ENCODE measurements at places on chromosomes 7 and 10.

DNA sequence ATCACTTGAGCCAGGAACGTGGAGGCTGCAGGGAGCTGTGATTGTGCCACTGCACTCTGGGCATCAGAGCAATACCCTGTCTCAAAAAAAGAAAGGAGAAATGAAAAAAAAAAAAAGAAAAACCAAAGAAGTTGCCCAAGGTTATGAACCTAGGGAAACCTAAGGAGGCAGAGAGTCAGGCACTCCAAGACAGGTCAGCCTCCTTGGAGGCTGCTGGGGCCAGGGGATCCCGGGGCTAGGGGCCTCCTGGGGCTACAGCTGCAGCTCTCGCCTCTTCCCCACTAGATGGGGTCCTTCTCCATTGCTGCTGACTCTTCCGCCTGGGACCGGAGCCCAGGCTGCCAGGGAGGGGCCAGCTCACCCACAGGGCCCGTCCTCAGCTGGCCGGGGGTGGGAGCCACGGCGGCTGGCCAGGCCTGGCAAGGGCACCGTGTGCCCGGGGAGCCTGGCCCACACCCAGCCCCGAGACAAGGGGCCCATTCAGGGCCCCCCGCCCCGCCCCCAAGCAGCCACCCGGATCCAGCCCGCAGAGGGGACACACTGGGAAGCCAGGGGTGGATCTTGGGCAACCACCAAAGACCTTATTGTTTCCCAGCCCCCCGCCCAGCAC, 1.7 kb upstream of the SPACDR start:
- DNase-seq: peak; percentile 86

GRCh38 chr10:47311932-47312662, 10.2 kb upstream of the GDF2 start:
- peak; percentile 40 for DNase-seq

- DNase-seq: no peak
Measured at GRCh38 chr10:32084185-32084851, 28.1 kb upstream of the KIF5B start.

GRCh38 chr10:43076311-43076875, 476 bp upstream of the RET start:
- DNase-seq: peak; percentile 11

DNA sequence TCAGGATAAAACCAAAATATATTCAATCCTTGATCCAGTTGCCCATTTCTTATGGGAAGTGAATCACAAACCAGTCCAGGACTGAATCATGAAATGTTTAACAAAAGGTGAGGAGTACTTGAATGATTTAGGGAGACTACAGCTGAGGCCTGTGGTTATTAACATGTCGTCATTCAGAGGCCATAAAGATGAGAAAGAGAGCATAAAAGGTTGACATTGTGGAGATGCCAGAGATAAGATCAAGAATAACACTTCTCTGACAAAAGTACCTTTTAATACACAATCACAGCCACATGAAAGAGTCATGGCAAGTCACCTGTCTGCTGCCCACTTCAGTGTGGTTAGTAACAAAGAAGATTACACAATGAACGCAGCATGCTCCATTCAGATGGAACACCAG, 1195.7 kb upstream of the SORCS1 start:
- no peak for DNase-seq

DNA sequence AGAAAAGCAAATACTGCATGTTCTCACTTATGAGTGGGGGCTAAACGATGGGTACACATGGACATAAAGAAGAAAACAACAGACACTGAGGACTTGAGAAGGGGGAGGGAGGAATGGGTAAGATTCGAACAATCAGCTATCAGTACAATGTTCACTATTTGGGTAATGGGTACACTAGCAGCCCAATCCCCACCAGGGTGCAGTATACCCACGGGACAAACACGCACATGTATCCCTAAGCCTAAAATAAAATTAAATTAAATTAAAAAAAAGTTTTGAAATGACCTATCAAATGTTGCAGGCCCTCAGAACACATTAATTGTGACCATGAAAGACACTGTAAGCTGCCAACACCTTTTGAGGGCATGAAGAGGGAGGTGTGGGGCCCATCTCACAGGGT, 316.0 kb downstream of the WDR37 start:
- DNase-seq: no peak

- no peak for DNase-seq
Measured at GRCh38 chr10:99798920-99799319, 16.5 kb downstream of the ABCC2 start.

DNA sequence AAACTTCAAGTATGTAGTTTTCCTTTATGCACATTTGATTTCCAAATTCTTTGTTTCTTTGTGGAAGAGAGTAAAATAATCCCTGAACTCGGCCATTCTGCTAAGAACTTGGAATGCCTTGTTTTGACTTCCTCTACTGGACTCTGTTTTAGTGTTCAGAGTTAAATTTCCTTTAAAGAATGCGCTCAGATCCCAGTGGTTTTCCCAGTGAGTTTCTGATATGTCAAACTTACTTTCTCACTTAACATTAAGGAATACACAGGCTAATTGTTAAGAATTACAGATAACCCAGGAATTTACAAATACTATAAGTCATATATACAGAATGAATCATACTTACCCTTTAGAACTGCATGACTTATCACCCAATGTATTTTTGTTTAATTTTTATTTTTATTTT, 1067.6 kb upstream of the CELF2 start:
- DNase-seq: no peak

DNA sequence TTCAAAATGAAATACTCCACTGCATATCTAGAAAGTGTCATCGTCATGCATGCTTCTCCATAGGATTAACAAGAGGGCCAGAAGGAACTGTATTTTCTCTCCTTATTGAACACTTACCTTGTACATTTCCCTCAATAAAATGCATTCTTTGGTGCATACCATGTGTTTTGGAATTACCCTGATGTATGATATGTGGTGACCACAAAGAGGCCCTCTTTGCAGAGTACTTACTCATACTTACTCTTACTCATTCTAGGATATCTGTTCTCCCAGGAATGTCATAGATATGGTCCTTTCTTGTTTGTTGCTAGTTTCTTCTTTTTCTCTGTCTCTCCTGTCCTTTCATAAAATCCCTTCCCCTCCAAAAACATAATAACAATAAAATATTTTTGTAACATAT, 1087.1 kb upstream of the POT1 start:
- no peak for DNase-seq

DNA sequence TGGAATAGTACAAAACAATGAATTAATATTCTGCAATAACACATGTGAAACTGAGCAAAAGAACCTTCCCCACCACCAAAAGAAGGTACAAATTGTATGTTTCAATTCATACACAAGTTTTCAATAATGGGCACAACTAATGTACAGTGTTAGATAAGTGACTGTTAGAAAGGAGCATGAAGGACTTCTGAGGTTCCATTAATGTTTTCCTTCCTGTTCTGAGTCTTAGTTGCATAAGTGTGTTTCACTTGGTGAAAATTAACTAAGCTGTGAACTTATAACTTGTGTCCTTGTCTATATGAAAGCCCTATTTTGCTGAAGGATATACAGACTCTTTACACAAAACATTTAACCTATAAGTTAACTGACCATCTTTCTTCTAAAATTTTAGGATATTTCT, 8.2 kb downstream of the GSAP start:
- DNase-seq: no peak

DNA sequence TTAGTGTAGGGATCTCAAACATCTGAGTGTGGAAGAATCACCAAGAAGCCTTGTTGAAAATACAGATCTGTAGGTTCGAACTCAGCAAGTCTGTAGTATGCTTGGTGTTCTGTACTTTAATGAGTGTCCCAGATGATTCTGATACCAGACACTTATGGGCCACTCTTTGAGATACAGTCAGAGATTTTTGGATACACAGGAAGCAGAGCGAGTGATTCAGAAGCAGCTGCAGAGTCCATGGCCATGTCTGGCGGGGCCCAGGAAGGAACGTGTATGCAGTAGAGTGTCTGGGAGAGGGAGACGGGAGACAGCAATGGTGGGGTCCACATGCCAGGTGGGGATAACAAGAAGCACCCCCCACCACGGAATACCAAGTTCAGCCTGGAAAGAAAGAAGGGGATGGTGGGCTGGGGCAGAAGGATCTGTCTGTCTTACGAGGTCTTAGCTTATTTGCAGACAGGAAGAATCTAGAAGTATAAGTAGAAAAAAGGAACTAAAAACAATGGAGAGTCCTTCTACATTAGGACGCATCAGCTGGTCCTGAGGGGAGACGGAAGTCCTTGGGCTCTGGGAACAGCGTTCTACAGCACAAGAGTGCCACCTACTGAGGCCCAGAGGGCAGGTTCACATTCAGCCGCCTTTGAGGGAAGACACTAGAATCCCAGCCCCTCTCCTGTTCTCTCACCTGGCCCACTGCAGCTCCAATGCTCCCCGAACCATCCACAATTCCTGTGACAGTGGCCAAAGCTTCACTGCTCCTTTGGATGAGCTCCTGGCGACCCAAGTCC, 55.4 kb downstream of the SLC37A3 start:
- peak; percentile 41 for DNase-seq

Data from NCI-H69 (cell line).